ENCODE measurements at places on chromosomes 5 and 9. TPM values are rescaled to one million over a fixed set of nuclear protein-coding genes. Genes with fewer than 3 reads are reported as not detected.

The SLC12A2 gene
- polyA plus RNA-seq = 56.4 TPM

The ADAMTS19 gene
- polyA plus RNA-seq = 6.8 TPM

The GAS1 gene
- 55.3 TPM for polyA plus RNA-seq

The SLCO6A1 gene
- polyA plus RNA-seq = not detected

DNA sequence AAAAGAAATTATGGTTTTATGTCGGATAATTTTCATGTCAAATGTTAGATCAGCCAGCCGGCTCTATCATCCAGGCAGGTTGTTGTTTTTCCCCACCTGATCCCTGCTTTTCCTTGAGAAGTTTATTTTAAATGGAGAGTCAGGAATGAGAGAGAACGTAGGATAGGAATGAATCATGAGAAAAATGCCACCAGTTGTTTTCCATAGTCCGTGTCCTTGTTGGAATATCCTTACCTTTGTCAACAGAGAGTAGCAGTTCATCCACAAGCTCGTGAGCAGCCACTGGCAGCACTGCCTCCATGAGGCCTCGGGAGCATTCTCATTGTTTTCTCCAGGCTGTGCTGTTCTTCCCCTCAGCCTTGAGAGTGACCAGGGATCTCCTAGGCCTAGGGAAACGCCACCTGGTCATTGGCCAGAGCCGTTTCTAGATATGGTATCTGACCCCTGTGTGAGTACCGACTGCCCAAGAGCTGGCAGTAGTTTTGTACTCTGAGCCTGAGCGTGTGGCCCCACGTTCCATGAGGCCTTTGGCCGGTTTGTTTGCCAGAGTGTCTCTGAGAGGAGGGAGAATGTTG, 293.3 kb downstream of the FANCC start:
- DNase-seq = no peak

DNA sequence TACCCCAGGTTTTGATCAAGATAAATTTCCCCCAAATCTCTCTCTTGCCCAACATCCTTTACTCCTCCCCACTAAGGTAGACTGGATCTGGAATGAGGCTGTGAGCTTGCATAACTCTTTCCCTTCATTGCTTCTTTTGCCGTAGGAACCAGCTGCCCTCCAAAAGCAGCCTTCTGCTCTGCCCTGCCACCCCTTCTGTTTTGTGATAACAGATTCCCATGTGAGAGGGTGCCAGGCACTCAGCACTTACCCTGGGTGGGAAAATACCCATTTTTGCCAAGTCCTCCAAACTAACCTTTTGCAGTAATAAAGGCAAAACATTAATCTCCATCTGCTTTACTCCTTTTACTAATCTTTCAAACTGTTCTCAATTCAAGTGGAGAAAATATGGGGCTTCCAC, 182.6 kb downstream of the ASTN2 start:
- no peak for DNase-seq

GRCh38 chr5:114252226-114252625, 109.6 kb upstream of the KCNN2 start:
- DNase-seq = no peak

DNA sequence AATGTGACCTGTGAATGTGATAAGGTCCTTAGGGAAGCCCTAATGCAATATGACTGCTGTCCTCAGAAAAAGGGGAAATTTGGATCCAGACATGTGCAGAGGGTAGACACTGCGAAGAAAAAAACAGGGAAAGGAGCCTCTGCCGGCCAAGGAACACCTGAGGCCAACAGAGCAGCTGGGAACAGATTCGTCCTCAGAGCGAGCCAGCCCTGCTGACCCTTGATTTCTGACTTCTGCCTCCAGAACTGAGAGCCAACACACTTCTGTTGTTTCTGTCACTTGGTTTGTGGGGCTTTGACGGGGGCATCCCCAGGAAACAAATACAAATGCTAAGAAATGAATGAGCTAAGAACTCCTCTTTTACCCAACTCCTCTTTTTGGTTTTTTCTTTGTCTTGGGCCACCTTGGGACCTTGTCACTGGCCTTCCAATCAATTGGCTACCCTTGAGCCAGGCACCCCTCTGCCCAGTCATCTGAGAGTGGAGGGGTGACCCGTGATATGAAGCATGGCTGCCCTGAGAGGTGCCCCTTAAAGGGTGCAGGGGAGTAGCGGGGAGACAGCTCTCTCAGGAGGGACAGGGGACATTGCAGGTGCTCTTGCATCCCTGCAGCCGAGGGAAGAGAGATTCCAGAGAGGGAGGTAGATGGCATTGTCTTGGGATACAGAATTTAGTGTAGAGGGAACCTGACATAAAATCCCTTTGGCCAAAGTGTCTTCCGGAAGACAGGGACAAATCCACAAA, 16.9 kb downstream of the TMOD1 start:
- no peak for DNase-seq

DNA sequence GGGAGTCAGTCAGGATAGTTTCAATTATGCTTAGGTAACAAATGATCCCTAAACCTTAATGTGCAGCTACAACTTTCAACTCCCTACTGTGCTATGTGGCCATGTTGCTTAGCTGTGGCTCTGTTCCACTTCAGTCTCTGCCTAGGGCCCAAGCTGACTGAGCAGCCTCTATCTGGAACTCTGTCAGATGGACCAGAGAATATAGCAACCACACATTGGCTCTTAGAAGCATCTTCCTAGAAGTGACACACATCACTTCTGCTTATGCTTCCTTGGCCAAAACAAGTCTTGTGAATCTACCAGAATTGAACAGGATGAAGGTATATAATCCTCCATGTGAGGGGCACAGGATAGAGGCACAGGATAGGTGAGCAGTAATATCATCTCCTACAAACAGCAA, 36.7 kb upstream of the TNC start:
- no peak for DNase-seq

GRCh38 chr5:1105350-1106265, 6.3 kb downstream of the SLC12A7 start:
- DNase-seq = no peak

GRCh38 chr9:128286440-128286839, 10.4 kb downstream of the SWI5 start:
- DNase-seq = no peak

DNA sequence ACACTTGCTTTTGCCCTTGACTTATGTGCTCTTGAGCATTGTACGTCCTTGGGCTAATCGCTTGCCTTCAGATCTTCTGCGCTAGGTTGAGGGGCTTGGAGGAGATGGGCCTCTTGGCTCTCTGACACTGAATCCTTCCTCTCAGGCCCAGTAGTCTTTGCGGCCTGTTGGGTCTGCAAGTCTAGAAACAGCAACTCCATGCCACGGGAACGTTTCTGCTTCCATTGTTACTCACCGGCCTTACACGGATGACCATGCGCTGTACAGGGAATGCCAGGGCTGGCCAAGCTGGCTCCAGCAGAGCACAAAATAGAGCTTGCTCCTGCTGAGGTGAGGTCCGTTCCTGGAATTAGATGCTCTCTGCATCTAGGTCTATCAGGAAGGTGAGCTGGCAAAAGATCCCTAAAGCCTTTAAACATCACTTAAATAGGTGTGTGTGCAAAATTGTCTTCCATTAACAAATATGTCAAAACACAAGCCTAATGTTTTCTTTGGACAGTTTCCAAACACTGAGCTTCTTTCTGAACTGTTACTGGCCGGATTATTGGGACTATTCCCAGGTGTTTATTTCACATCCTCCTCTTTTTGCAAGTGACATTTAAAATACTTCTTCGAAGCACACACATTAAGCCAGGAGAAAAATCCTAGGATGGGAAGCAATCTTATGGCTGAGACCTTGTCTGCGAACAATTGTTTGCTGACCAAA, 29.7 kb downstream of the DAPK1 start:
- DNase-seq = no peak

DNA sequence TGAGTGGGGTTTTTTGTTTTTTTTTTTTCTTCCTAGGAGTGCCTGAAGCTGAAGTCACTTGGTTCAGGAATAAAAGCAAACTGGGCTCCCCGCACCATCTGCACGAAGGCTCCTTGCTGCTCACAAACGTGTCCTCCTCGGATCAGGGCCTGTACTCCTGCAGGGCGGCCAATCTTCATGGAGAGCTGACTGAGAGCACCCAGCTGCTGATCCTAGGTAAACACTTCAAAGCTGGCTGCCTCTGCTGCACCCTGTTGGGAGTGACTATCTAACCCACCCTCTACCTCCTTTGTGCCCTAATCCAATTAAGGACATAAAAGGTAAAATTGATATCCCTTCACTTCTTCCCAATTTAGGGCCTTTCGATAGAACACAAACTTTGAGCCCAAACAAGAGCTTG, 206.8 kb downstream of the SAXO1 start:
- no peak for DNase-seq

GRCh38 chr5:137753691-137754187, 424 bp downstream of the HNRNPA0 start:
- no peak for DNase-seq

- DNase-seq = peak; percentile 31
Measured at GRCh38 chr9:70480405-70480980, 66.0 kb upstream of the KLF9 start.

DNA sequence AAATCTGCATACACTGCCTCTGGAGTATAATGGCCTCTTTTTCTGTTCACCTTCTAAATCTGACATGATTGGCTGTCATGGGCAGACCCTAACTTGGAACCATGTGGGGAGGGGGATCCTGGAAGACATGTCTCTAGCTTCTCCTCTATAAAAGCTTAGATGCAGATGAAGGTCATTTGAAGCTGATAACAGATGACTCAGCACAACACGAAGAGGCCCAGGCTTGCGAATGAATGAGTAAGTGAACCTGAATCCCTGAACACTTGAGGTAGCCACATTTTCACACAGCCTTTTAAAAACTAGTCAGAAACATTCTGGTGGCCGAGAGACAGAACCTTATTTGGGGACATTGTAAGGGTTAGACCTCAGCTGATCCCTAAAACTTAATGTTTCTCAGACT, 282.6 kb downstream of the ELAVL2 start:
- no peak for DNase-seq

GRCh38 chr9:134534661-134535080, 106.9 kb upstream of the COL5A1 start:
- no peak for DNase-seq

DNA sequence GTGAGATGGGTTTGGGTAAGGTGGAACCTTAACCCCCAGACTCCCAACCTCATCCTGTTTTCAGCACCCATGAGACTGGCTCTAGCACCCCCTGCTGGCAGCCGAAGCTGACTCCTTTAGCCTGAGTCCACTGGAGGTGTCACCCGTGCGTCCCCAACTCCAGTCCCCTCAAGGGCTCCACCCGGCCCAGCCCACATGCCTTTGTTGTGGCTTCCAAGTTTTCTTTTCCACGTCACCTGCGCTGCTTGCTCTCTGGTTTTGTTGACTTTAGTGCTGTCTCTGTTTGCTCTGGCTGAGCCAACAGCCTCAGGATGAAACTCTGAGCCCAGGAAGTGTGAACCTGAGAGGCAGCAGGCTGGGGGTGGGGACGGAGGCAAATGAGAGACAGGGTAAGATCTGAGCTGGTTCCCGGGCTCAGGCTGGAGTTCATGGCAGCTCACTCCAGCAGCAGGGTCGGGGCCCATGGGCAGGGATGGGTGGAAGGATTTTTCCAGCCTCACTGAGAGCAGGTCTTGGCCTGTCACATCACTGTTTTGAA, 13.2 kb upstream of the AQP7 start:
- DNase-seq = peak; percentile 29

DNA sequence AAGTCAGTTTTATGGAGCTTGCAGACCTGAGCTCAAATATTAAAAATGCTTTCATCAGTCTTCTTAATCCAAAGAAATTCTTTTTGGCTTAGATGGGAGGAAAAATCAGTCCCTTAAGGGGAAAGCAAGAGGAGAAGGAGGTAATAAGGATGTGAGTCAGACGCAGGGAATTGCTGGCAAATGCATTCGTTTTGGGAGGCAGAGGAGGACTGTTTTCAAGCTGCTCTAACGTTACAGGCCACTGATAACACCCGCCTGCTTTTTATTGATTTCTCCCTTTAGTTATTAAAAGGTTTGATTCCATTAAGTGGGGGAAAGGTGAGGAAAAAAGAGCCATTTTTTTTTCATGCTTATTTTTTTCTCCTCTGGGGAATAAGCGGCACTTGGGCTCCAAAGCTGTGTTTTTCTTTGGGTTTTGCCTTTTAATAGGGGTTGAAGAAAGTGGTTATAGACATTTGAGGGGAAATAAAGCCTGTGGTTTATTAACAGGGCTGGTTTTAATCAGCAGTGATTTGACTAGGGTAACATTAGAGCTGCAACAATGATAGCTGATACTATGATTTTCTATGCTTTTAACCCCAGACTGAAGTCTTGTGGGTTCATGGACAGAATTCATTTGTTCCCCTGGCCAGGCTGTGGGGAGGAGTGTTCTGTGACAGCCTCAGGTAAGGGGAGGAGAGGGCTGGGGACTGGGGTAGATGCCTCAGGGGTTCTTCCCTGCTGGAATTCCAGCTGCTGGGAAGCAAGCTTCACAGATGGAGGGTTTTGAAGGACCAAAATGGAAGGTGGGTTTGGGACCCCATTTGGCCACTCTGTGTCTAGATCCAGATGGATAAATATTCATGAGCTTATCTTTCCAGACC, 225.2 kb downstream of the GAS1 start:
- no peak for DNase-seq
